ENCODE measurements at places on chromosomes 5 and 9.

DNA sequence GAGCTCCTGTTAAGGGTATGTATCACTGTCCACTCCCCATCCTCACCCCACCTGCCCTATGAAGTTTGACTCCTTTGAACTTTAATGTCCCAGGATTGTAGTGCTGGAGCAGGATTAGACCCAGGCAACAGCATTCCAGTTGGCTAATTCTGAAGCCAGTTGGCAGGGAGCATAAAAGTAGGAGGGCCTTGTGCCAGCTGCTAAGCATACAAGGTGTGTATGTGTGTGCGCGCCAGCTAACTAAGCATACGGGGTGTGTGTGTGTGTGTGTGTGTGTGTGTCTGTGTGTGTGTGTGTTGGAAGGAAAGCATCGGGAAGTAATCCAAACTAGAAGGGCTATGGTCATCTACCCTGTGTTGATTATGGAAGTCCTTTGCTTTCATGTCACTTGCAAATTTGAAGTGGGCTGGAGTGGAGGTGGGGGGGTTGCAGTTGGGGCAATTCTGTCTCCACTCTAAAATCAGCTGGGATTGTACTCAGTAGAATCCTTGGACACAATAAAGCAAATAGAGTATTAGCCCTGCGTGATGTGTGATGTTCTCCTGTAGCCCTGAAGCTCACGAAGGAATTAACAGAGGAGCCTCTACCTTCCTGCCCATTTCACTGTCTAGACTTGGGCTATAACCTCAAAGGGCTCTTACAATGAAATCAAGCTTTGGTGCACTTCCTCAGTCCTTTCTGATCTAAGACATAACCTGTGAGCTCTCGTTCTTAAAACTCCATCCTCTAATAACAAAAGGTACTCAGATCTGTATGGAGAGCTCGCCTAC, 26.9 kb downstream of the HMGCR start:
- no peak for DNase-seq

DNA sequence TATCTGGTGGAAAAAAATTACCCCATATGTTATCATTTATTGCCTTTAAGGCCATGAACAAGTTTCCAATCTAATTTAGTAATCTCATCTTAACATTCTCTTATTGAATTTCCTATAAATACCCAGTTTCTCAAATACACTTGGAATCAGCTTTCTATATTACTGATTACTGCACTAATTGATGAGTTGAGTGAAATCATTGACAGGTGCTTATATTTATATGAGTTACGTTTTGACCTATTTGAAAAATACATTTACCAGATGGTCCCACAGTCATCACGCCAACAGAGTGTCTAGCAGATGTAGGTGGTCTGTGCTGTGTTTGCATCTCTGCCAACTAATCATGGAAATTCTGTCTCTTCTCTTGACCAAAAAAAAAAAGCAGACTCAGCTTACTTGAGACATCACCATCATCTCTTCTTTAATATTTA, 307.3 kb upstream of the NREP start:
- DNase-seq = no peak

- DNase-seq = no peak
Observed at GRCh38 chr5:172505845-172506244, 51.5 kb upstream of the SH3PXD2B start.

GRCh38 chr5:88128813-88129212, 139.8 kb downstream of the TMEM161B start:
- DNase-seq = no peak
